Activated CD4-positive, alpha-beta T cell treated with anti-CD3 and anti-CD28 coated beads, Interleukin-2, Interleukin-6, amounts not matched to agents 100 ng/mL and 50 ng/mL, durations not matched to agents 16 hours and 8 hours (primary cell): ENCODE measurements at places on chromosomes 4 and X.

GRCh38 chr4:7430965-7431695 lies 3.6 kb downstream of the PSAPL1 start:
- DNase-seq = no peak

DNA sequence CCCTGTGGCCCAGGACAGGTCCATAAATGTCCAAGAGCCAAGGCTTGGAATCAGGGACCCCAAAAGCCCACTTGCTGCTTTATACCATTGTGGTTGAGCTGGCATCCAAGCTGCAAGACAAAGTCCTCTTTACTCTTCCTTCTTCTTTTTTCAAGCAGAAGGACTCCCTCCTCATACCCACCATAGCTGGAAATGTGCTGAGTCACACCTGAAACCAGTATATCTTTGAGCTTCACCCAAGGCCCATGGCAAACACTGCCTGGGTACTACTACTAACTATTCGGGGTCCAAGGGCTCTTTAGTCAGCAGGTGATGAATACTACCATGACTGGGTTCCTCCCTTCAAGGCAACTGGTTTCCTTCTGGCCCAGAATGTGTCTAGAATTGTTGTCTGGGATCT lies 37.3 kb upstream of the NMU start:
- no peak for DNase-seq

GRCh38 chr4:85762529-85762871 lies 287.6 kb downstream of the ARHGAP24 start:
- DNase-seq = no peak

DNA sequence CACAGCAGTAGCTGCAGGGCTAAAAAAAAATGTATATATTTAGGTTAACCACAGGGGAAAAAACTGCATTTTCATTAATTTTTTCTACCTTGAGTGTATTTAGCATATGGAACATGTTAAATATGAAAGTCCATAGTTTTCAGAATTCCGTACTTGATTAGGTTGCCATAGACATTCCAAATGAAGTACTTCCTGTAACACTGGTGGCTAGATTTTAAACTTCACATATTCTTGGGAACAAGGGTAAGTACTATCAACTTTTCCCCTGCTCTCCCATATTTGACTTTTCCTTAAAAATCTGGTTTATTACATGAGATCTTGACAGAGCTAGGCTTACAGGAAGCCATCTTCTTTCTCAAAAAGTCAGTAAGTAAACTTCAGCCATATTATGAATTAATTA lies 9.8 kb downstream of the SLC7A11 start:
- DNase-seq = no peak

DNA sequence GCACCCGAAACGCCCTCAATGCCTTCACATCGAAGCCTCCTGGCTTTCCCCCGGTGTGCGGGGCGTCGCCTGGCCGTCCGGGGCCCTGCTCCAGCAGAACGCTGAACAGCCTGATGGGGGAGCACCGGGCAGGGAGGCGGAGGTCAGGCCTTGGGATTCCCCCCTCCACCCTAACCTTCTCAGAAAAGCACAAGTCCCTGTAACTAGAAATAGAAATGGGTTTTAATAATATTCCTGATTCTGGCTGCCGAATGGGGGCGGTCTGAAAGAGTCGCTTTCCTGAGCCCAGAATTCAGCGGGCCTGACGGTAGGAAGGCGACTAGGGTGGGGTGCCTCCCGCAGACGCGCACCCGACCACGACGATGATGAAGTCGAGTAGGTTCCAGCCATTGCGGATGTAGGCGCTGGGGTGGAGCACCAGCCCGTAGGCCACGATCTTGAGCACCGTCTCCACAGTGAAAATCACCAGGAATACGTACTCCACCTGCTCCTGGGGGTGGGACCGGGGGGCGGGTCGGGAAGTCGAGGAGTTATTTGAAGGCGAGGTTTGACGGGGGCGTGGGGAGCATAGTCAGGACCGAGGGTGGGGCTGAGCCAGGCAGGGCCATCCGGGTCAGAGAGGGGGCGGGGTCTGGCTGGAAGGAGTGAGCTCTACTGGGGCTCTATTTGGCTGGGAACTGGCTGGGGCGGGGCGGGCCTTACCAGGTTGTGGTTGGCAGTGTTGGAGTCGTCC lies 2.5 kb downstream of the CACNA1F start:
- DNase-seq = peak; percentile 64

- DNase-seq = no peak
These were observed 412.3 kb downstream of the PDGFC start for GRCh38 chr4:156559346-156559745.

DNA sequence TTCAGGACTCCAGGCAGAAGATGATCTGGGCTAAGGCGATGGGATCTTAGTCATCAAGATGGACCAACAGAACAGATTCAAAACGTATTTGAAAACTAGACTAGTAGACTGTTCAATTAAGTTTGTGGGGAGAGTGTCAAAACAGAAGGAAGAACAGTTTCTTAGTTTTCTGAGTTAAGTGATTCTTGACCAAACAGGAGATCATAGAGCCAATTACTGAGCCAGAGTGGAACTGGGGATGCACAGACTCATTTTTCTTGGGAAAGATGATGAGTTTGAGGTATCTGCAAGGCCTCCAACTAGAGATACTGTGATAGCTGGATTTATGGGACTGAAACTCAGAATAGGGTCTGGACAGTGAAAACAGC lies 119.5 kb downstream of the REELD1 start:
- no peak for DNase-seq

- no peak for DNase-seq
These were observed 129.6 kb downstream of the DCLK2 start for GRCh38 chr4:150207871-150208270.

DNA sequence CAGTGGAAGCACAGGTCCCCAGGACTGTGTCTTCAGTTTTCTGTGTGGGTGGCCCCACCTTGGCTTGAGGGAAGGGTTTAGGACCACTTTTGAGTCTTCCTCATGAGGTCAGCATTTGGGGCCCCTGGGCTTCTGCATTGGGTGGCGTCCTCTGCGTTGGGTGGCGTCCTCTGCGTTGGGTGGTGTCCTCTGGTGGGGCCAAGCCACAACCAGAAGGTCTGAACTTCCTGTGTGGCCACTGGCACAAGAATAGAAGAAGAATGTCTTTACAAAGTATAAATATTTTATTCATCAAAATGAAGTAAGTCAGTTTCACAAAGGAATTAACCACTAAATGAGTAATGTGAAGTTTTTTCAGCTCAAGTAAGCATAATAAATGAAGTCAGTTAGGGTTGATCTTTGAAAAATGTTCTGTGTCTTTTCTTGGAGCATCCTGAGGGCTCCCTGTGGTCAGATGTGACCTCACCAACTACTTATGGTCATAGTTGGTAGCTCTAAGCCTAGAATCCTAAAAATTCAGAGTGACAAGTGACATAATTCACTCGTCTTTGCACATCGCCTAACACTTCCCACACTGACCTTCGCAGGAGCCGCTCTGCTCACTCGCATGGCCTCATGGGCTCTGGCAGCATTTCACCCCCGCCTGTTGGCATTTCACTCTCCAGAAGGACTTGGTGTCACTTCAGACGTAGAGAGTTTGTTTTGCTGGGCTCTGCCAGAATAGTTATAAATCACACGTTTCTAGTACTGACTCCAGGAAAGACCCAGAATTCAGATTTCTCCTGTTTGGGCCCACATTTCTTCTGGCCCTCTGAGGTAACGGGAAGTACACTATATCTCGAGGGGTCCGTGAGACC lies 39.0 kb upstream of the HGFAC start:
- no peak for DNase-seq
